Activated naive CD8-positive, alpha-beta T cell treated with anti-CD3 and anti-CD28 coated beads, Interleukin-2, amount 50 U/mL, for 16 hours (primary cell): ENCODE measurements at places on chromosomes 13 and 19.

DNA sequence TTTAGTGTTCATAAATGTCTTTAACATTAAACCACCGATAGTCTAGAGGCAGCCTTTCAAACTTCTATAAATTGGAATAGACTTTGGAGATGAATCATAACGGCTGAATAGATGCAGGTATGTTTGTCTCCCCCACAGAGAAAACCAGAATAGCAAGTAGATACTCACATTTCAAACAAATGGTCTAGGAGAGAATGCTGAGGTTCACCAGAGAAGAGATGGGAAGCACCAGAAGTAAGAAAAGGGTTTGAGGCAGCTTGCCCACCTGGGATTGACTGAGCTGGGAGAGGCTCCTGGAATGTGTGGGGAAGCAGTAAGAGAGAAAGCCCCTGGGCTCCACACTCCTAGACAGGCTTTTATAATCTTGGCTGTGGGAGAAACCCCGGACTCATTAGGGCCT, 6.4 kb downstream of the IGFL3 start:
- no peak for DNase-seq

GRCh38 chr13:73844986-73845385, 289.2 kb downstream of the KLF12 start:
- no peak for DNase-seq

- DNase-seq: no peak
Observed at GRCh38 chr19:34067861-34068271, 104.4 kb upstream of the LSM14A start.

DNA sequence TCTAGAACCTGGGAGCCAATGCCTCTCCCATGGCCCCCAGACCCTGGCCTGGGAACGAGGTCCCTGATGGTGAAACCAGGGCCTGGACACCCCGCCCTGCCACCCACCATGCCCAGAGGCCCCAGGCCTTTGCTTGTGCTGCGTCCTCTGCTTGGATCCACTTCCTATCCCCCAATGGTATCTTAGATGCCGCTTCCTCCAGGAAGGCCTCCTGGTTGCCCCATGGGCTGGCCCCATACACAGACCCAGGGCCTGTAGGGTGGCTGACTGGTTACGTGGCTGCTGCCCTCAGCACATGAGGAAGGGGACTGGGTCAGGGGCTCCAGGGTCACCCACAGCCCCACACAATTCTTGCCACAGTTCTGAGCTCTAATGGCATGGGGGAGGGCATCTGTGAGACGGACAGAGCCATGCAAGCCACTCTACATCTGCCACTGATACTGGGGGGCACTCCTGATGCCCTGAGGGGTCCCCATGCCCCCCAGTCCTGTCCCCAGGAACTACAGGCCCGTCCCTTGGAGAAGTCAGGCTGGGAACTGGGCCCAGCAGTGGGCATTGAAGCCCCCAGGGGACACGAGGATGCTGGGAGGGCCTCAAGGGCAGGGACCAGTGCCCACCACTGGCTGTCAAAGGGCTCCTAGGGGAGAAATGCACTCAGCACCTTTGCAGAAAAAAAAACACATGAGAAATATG, 5.0 kb downstream of the RPL36 start:
- DNase-seq: no peak

DNA sequence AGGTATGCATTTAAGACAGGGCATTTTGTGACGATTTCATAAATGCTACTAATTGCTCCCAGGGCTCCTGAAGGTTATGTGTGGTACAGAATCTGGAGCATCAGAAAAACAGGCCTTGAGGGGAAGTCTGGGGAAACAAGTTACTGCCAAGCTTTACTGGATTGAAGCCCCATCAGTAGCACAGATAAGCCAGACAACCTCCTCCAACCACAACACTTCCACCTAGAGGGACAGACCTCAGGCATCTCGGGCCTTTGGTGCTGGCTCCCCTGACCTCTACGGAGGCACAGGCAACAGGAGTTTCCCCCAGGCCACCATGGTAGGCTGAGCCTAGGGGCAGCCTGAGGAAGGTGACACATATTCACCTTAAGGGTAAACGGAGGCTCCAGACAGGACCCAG, 54.1 kb downstream of the ABCC4 start:
- DNase-seq: no peak

DNA sequence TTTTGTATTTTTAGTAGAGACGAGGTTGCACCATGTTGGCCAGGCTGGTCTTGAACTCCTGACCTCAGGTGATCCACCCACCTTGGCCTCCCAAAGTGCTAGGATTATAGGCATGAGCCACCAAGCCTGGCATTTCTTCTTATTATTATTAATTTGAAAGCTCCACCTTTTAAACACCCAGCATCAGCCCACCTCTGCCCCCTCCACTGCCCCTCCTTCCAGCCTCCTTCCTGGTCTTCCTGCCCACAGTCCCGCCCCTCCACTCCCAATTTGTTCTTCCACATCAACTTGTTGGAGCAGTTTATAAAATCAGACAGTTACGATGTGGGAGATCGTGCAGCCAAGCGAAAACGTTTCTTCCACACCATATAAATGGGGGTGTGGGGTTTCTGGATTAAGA, 7.8 kb upstream of the CLIP3 start:
- no peak for DNase-seq

DNA sequence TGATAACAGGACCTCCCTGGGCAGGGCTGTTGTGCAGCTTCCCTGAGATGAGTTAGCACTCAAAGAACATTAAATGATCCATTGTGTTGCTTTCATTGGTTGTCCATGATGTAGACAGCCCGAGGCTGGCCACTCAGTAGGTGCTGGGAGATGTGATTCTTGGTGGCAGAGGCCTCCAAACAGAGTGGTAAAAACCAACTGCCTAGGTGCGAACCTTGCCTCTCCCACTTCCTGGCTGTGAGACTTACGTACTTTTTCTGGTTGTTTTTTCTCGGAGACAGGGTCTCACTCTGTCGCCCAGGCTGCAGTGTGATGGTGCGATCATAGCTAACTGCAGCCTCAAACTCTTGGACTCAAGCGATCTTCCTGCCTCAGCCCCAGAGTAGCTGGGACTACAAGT, 6.2 kb downstream of the SARS2 start:
- no peak for DNase-seq

- DNase-seq: no peak
Observed at GRCh38 chr19:18109733-18110608, 12.4 kb downstream of the MAST3 start.

GRCh38 chr13:84917252-84917878, 881.9 kb downstream of the SLITRK6 start:
- DNase-seq: no peak

DNA sequence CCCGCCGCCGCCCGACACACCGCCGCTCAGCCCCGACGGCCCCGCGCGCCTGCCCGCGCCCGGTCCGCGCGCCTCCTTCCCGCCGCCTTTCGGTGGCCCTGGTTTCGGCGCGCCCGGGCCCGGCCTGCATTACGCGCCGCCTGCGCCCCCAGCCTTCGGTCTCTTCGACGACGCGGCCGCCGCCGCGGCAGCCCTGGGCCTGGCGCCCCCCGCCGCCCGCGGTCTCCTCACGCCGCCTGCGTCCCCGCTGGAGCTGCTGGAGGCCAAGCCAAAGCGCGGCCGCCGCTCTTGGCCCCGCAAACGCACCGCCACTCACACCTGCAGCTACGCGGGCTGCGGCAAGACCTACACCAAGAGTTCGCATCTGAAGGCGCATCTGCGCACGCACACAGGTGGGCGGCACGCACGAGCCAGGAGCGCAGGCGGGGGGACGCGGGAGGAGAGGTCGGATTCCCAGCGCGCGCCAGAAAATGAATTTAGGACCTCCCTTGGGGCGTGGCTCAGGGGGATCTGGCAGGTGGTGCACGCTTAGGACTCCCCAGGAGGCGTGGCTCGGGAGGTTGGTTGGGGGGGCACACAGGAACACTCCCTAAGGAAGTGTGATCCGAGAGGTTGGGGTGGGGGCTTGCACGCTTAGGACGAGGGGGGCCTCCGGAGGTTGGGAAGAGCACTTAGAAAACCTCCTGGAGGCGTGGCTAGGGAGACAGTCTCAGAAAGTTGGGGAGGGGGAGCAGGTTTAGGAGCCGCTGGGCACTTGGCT, 1.2 kb downstream of the KLF2 start:
- no peak for DNase-seq

DNA sequence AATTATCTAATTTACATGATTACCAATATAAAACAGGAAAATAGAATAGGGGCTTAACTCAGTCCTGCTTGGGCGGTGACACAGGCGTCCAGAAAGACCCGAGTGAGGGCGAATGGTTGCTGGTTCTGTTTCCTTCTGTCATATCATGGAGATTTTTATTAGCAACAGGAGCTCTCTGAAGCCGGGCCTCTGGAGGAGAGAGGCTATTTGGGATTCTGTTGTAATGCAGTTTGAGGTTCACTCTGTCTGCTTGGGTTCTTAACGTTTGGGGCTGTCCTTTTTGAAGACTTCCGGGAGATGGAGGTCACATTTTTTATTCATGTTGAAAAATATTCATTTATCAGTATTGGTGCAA, 115.7 kb upstream of the ZNF536 start:
- no peak for DNase-seq

DNA sequence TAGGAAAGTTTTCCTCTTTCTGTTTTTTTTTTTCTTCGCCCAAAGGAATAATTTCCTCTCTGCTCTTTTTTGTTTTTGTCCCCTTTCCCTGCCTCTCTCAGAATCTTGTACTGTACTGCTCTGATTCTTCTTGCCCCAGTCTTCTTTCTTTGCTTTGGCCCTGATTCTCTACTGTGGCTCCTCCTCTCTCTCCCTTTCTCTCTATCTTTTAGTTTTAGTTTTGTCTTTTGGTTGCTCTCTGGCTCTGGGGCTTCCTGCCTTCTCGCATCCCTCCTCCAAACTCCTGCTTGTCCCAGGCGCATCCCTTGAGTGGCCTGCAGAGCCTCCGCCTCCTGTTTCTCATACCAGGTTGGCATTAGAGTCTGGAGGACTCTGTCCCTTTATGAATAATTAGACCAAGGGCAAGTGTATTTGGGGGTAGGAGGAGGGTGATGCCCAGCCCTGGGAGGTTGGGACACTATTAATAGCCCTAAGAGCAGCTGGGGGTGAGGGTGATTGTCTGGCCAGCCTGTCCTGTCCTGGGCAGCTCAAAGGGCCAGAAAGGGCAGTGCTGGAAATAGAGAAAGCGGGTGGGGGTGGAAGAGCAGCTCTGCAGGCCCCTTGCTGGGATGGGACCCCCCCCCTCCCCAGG, 39.1 kb downstream of the LYL1 start:
- DNase-seq: no peak

DNA sequence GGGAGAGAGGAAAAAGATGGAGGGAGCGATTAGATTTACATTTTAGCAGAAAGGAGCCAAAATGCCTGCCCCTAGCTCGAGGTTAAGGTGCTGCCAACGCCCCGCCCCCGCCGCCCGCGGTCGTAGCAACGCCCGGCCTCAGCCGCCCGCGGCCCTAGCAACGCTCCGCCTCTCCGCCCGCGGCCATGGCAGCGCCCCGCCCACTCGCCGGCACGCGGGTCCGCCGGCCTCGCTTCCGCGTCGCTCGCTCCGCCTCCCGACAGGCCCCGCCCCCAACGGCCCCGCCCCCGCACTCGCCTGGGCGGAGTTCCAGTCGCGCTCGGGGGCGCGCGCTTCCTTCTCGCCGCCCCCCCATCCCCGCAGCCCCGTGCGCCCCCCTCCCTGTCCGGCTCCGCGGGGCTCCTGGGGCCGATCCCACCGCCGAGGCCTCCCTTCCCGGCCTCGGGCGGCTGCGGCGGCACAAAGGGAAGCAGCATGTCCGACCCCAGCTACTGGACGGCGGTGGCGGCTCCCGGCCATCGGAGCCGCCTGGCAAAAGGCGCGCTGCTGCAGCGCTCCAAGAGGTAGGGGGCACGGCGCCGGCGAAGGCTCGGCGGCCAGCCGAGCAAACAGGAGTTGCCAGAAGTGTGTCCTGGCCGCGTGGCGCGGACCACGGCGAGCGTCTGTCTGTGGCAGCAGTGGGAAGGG, 20.3 kb downstream of the MAST3 start:
- DNase-seq: peak; percentile 84

- DNase-seq: no peak
Observed at GRCh38 chr19:56856822-56857221, 16.3 kb upstream of the PEG3 start.

GRCh38 chr13:103703246-103703645, 637.0 kb upstream of the SLC10A2 start:
- DNase-seq: no peak

- no peak for DNase-seq
Observed at GRCh38 chr13:57829496-57829895, 198.0 kb downstream of the PCDH17 start.

- no peak for DNase-seq
Observed at GRCh38 chr13:33773790-33774462, 44.0 kb upstream of the RFC3 start.

- DNase-seq: no peak
Observed at GRCh38 chr13:49296659-49297058, 48.9 kb downstream of the CDADC1 start.

DNA sequence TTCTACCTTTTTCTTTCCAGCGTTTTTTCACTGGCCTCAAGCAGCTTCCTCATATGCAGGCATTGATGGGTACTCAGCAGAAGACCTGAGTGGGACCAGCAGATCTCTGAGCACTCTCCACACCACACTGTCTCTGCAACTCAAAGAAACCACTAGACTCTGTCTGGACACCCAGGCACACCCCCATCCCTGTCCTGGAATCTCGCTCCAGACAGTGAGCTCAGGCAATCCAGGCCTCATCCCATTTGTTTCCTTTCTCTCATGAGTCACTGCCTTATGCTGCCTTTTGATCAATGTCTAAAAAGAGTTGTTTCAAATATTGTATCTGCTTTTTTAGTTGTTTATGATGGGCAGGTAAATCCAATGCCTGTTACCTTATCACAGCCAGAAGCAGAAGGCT, 19.7 kb upstream of the POP4 start:
- no peak for DNase-seq

GRCh38 chr13:109672545-109672944, 113.8 kb downstream of the IRS2 start:
- no peak for DNase-seq

- DNase-seq: no peak
Observed at GRCh38 chr19:44772959-44773358, 4.7 kb upstream of the CBLC start.

DNA sequence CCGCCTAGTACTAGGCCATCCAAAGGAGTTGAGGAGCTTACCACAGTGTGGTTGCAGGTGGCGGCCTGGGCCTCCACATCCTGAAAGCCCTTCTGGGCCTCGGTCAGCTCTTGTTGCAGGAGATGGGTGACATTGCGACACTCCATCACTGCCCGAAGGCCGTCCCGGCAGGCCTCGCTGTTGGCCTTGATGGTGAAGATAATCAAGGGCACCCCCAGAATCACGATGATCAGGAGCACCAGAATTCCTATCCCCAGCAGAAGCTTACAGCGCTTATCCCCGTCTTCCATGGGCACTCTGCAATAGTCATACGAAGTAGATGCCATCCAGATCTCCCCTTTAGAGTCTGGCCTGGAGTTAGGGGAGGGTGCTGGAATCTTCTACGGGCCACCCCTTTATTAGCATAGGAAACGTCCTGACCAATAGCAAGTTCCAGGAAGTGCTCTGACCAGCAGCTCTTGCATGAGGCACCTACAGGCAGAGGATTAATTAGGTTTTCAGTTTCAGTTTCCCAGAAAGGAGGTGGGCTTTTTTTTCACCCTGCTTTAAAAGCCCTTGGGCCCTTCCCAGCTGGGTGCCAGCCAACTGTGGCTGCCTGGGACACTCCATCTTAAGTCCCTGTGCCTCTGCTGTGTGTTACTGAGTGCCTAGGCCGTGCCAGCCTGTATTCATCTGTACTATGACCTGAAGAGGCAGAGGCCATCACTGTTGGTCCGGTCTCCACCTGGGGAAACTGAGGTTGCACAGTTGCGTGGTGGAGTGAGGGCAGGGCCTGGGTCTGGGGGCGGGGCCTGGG, at the start of gene BST2:
BST2 (minus strand) TSS at position 381 of the 796 bp plus-strand sequence; CDS start at position 326, 55 bp downstream.
- no peak for DNase-seq

- DNase-seq: no peak
Observed at GRCh38 chr13:114194853-114195252, 15.8 kb downstream of the CFAP97D2 start.
